ENCODE measurements at places on chromosomes 3 and 15. TPM values are rescaled to one million over a fixed set of nuclear protein-coding genes. Genes with fewer than 3 reads are reported as not detected.

DNA sequence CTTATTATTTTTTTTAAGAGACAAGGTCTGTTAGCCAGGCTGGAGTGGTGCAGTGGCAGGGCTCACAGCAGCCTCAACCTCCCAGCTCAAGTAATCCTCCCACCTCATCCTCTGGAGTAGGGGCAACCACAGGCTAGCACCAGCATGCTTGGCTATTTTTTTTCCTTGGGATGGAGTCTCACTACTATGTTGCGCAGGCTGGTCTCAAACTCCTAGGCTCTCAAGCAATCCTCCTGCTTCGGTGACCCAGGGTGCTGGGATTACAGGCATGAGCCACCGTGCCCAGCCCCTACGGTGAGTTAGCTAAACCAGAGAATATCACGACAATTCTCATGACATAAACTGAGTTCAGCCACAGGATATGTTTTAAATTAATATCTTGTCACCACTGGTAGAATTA lies 2.0 kb downstream of the DCUN1D1 start:
- peaks cover 29% of the 10 kb centered on the region for H3K4me1 ChIP-seq
- H3K4me3 ChIP-seq, result no peak overlapping the region
- H3K36me3 ChIP-seq, result no peaks in the 10 kb centered on the region
- H3K27me3 ChIP-seq, result no peaks in the 10 kb centered on the region
- DNase-seq, result no peak
- no peak overlapping the region for H3K27ac ChIP-seq

- no peak for DNase-seq
- peak overlapping the region; percentile 43 for H3K27ac ChIP-seq
- no peaks in the 10 kb centered on the region for H3K27me3 ChIP-seq
- H3K4me1 ChIP-seq, result peaks cover 74% of the 10 kb centered on the region
- peaks cover 2% of the 10 kb centered on the region for H3K36me3 ChIP-seq
- no peak overlapping the region for H3K4me3 ChIP-seq
Measured at GRCh38 chr15:40054605-40054854, 15.5 kb upstream of the SRP14 start.

GRCh38 chr15:64233299-64233698 lies 70.5 kb upstream of the PPIB start:
- H3K36me3 ChIP-seq, result peaks cover 3% of the 10 kb centered on the region
- H3K27me3 ChIP-seq, result no peaks in the 10 kb centered on the region
- no peak overlapping the region for H3K27ac ChIP-seq
- no peak overlapping the region for H3K4me3 ChIP-seq

GRCh38 chr15:98331676-98332075 lies 316.7 kb upstream of the IGF1R start:
- no peaks in the 10 kb centered on the region for H3K36me3 ChIP-seq
- peaks cover 10% of the 10 kb centered on the region for H3K27me3 ChIP-seq
- H3K27ac ChIP-seq, result no peak overlapping the region
- H3K4me3 ChIP-seq, result no peak overlapping the region
- H3K4me1 ChIP-seq, result no peaks in the 10 kb centered on the region

DNA sequence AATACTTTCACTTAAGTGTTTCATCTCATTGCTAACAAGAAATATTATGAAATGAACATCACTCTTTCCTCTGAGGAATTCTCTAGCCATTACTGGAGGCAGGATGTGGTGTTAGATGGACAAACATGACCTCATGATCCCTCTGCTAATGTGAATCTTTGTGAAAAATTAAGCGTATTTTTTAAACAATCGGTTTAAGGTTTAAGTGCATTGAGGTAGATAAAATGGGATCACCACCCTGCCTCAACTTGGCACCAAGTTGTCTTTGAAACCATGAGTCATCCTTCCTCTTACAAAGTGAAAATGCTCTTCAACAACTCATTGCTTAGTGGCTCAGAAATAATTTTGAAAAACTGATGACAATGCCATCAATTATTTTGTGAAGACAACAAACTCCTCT lies 76.0 kb upstream of the DCBLD2 start:
- peaks cover 5% of the 10 kb centered on the region for H3K4me1 ChIP-seq
- no peak for DNase-seq
- no peaks in the 10 kb centered on the region for H3K36me3 ChIP-seq
- H3K27ac ChIP-seq, result no peak overlapping the region
- peaks cover 15% of the 10 kb centered on the region for H3K27me3 ChIP-seq

- no peak overlapping the region for H3K27ac ChIP-seq
- H3K36me3 ChIP-seq, result no peaks in the 10 kb centered on the region
- H3K4me1 ChIP-seq, result no peaks in the 10 kb centered on the region
- H3K4me3 ChIP-seq, result no peak overlapping the region
- DNase-seq, result no peak
Measured at GRCh38 chr15:62901909-62902546, 140.5 kb upstream of the TPM1 start.

DNA sequence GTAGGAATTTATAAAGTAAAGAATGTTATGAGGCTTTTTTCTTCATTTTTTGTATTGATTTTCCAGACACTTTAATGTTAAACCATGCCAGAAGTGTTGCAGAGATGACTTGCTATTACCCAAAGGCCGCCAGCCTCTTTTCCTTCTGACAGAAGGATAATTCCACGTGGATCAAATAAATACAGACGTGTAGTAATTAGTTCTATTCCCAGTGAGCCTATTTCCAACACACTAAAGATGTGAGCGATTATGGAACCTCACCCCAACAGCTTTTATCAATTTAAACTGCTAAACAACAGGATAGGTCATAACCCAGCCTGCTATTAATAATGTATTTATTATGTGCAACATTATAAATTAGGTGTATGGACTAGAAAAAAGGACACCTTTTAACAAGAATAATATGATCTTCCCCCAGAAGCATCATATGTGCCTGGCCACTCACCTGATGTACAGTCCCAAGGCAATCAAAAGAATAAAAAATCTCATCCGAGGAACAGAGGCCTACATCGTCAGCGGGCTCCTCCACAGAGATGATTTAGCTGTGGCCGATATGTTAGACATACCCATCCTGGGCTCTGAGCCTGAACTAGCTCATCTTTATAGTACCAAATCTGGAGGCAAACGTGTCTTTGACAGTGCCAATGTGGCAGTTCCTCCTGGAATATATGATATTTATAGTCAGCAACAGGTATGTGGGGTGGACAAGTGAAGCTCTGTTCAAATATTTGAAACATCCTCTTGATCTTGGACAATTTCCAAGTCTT lies 125.9 kb upstream of the C15orf61 start:
- no peaks in the 10 kb centered on the region for H3K36me3 ChIP-seq
- H3K27me3 ChIP-seq, result no peaks in the 10 kb centered on the region
- DNase-seq, result no peak
- H3K4me1 ChIP-seq, result no peaks in the 10 kb centered on the region
- no peak overlapping the region for H3K4me3 ChIP-seq

- H3K27ac ChIP-seq, result no peak overlapping the region
- H3K27me3 ChIP-seq, result peaks cover 4% of the 10 kb centered on the region
- no peak for DNase-seq
- H3K36me3 ChIP-seq, result no peaks in the 10 kb centered on the region
- H3K4me3 ChIP-seq, result no peak overlapping the region
Measured at GRCh38 chr3:190249414-190249813, 72.8 kb downstream of the CLDN1 start.

DNA sequence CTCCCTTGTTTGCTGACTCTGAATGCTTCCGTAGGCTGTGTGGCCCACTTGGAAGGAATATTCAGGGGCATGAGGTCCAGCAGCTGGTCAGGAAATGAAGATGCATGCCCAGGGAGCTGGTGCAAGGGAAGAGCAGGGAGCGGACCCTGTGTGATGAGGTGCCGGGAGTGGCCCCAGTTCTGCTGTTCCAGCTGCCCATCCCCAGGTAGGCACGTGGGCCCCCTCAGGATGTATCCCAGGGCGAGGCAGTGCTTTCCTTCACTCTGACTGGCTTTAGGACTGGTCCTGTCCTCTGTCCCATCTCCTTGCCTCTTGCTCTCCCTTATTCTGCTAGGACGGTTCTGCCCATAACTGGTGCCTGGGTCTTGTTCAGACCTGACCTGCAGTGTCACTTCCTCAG lies 1.1 kb upstream of the FAM3D start:
- peaks cover 8% of the 10 kb centered on the region for H3K27me3 ChIP-seq
- H3K27ac ChIP-seq, result no peak overlapping the region
- no peak overlapping the region for H3K4me3 ChIP-seq

GRCh38 chr15:57439128-57440027 lies 63.1 kb downstream of the CGNL1 start:
- H3K27ac ChIP-seq, result no peak overlapping the region
- no peak overlapping the region for H3K4me3 ChIP-seq
- H3K4me1 ChIP-seq, result no peaks in the 10 kb centered on the region
- H3K27me3 ChIP-seq, result peaks cover 10% of the 10 kb centered on the region
- no peaks in the 10 kb centered on the region for H3K36me3 ChIP-seq
- no peak for DNase-seq

DNA sequence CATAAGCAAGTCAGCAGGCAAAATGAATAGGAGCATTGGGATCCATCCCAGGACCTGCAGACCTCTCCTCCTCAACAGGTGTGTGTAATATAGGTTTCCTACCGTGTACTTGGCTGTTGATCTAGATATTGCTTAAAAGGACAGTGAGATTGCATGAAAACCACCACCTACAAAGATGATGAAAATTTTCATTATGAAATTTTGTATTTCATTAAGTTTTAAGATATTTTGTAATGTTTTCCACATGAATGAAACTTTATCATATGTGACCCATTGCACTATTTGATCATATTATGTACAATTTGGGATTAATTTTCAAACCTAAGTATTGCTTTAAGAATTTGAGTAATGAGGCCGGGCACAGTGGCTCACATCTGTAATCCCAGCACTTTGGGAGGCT lies 94.3 kb upstream of the TRPM1 start:
- no peaks in the 10 kb centered on the region for H3K36me3 ChIP-seq
- no peaks in the 10 kb centered on the region for H3K27me3 ChIP-seq
- H3K4me1 ChIP-seq, result peaks cover 6% of the 10 kb centered on the region
- DNase-seq, result no peak
- H3K4me3 ChIP-seq, result no peak overlapping the region

- H3K36me3 ChIP-seq, result no peaks in the 10 kb centered on the region
- H3K4me1 ChIP-seq, result peaks cover 2% of the 10 kb centered on the region
- H3K27me3 ChIP-seq, result peaks cover 4% of the 10 kb centered on the region
- H3K4me3 ChIP-seq, result no peak overlapping the region
- DNase-seq, result no peak
Measured at GRCh38 chr3:14508505-14508819, 31.7 kb downstream of the GRIP2 start.

DNA sequence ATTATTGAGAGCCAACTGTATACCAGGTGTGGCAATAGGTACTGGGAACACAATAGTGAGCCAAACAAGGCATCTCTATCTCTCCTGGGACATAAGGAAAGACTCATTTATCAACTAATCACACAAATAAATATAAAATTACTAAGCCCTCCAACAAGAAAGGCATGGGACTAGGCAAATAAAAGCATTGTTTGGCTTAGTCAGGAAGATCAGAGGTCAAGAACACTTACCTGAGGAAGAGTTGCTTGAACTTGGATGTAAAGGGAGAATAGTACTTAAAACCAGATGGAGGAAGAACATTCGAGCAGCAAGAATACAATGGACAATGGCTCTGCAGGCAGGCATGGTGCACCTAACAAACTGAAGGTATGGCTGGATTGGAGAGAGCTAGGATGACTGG lies 300.7 kb downstream of the WDR72 start:
- H3K27ac ChIP-seq, result no peak overlapping the region
- H3K27me3 ChIP-seq, result no peaks in the 10 kb centered on the region
- H3K36me3 ChIP-seq, result no peaks in the 10 kb centered on the region
- no peak for DNase-seq
- no peak overlapping the region for H3K4me3 ChIP-seq

DNA sequence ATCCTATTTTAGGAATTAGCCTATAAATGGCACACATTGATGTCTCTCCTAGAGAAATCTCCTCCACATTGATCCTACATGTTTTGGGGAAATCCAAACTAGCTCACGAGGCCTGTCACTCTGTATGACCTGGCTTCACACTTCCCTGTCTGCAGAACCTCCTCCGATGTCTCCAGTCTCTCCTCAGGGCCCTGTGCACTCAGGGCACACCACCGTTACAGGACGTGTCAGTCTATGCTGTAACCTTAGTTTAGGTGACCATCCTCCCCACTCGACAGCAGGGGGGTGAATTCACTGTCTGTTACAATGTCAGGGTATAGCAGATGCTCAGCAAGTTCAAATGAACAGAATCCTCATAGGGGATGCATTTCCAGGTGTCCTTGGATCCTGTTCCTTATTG lies 249.1 kb downstream of the OCA2 start:
- H3K4me1 ChIP-seq, result no peaks in the 10 kb centered on the region
- no peaks in the 10 kb centered on the region for H3K36me3 ChIP-seq
- H3K27ac ChIP-seq, result no peak overlapping the region
- no peaks in the 10 kb centered on the region for H3K27me3 ChIP-seq
- no peak overlapping the region for H3K4me3 ChIP-seq

DNA sequence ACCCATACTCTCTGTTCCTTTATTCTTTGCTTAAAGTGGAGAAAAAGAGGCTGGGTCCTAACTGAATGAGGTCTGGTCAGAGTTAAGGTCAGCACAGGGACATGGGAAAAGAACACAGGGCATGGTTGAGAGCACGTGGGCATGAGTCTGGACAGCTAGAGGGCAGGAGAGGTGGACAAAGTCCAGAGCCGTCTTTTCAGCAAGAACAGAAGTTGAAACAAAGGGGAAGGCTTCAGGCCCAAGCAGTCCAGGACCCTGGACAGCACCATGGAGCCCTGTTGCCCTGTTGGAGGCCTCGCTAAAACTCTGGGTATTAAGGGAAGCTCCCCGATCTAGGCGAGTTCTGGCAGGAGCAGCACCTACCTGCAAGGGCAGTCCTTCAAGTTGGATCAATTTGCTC lies 50.7 kb downstream of the XYLB start:
- no peaks in the 10 kb centered on the region for H3K4me1 ChIP-seq
- no peak overlapping the region for H3K27ac ChIP-seq
- peaks cover 31% of the 10 kb centered on the region for H3K36me3 ChIP-seq
- no peaks in the 10 kb centered on the region for H3K27me3 ChIP-seq

- H3K4me1 ChIP-seq, result no peaks in the 10 kb centered on the region
- H3K27me3 ChIP-seq, result no peaks in the 10 kb centered on the region
- H3K36me3 ChIP-seq, result no peaks in the 10 kb centered on the region
- H3K27ac ChIP-seq, result no peak overlapping the region
Measured at GRCh38 chr3:175956964-175957363, 1097.8 kb downstream of the NAALADL2 start.

DNA sequence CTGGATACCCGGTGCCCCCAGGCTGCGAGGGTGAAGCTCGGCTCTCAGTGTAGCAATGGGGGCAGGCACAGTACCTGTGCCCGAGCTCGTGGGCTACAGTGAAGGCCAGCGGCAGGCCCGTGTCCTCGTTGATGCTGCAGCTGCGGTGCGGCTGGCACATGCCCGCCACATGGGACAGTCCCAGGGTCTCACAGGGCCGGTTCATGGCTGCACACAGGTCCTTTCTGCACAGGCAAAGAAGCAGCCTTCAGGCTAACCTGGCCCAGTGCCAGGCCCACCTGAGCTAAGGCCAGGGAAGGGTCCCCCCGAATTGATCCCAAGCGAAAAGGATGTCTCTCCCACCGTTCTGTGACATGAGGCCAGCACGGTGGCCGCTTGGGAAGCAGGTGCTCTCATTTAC lies 21.6 kb downstream of the ADAMTS7 start:
- H3K4me3 ChIP-seq, result no peak overlapping the region
- H3K4me1 ChIP-seq, result peaks cover 11% of the 10 kb centered on the region
- H3K27ac ChIP-seq, result peak overlapping the region; percentile 30
- no peaks in the 10 kb centered on the region for H3K27me3 ChIP-seq
- no peaks in the 10 kb centered on the region for H3K36me3 ChIP-seq

The ITIH3 gene
- not detected for total RNA-seq

The SLC15A2 gene
- 0.59 TPM for total RNA-seq

The ATP13A3 gene
- total RNA-seq, result 61.4 TPM

The FMN1 gene
- 0.21 TPM for total RNA-seq

The SLCO2A1 gene
- not detected for total RNA-seq

The IL17RE gene
- 2.3 TPM for total RNA-seq

The BFSP2 gene
- 0.21 TPM for total RNA-seq

The PRICKLE2 gene
- not detected for total RNA-seq

The IGSF10 gene
- not detected for total RNA-seq

The SEMA3B gene
- total RNA-seq, result 1.6 TPM

The OR5K2 gene
- not detected for total RNA-seq
